ENCODE measurements at places on chromosomes 1 and 21. TPM values are rescaled to one million over a fixed set of nuclear protein-coding genes. Genes with fewer than 3 reads are reported as not detected.

Gene GRIK1
- total RNA-seq = 0.11 TPM

Gene WASF2
- 11.0 TPM for total RNA-seq

Gene UBXN10
- 0.08 TPM for total RNA-seq

Gene ZBTB7B
- 25.1 TPM for total RNA-seq

- no peak for DNase-seq
Measured at GRCh38 chr1:107727866-107728265, 237.1 kb downstream of the VAV3 start.

DNA sequence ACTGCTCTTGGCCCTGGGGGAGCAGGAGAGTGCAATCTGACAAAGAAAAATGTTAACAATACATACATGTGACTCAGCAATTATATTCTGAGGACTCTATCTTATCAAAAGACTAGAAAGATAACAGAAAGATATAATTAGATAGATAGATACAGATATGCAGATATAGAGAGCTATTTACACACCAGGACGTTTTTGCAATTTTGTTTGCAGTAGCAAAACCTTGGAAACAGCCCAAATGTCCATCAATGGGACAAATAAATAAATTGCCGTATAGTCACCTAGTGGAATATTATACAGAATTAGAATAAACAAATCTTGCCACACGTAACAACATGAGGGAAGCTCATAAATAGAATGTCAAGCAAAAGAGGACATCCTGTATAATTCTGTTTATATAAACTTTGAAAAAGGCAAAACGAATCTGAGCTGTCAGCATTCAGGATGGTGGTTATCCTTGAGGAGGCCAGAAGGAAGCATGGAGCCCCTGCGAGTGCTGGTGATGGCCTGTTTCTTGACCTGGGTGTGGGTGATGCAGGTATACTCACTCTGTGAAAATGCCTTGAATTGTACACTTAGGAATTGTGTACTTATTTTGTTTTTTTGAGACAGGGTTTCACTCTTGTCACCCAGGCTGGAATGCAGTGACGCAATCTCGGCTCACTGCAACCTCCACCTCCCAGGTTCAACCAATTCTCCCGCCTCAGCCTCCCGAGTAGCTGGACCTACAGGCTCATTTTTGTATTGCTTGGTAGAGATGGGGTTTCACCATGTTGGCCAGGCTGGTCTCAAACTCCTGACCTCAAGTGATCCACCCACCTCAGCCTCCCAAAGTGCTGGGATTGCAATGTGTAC lies 12.8 kb upstream of the TRIM63 start:
- no peak for DNase-seq

- no peak for DNase-seq
Measured at GRCh38 chr1:97999320-97999719, 78.5 kb upstream of the DPYD start.

DNA sequence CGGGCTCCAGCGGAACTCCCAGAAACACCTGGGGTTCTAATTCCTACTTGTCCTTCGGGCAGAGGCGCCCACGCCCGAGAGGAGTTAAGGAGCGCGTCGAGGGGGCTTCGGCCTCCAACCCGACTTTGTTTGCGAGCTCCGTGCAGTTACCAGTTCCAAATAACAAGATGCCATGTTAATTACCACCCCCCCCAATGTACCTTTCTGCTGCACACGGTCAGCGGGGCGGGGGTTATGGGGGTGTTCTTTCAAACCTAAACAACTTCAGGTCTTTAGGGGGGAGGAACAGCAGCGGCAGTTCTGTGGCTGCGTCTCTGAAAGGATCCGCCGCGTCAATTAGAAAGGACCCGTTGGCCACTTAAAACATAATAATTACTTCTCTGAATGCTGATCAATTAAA lies 114.8 kb downstream of the PRDM16 start:
- DNase-seq = no peak

All from SK-MEL-5 (cell line).